Astrocyte of the cerebellum (primary cell): ENCODE measurements at places on chromosomes 12 and 14.

DNA sequence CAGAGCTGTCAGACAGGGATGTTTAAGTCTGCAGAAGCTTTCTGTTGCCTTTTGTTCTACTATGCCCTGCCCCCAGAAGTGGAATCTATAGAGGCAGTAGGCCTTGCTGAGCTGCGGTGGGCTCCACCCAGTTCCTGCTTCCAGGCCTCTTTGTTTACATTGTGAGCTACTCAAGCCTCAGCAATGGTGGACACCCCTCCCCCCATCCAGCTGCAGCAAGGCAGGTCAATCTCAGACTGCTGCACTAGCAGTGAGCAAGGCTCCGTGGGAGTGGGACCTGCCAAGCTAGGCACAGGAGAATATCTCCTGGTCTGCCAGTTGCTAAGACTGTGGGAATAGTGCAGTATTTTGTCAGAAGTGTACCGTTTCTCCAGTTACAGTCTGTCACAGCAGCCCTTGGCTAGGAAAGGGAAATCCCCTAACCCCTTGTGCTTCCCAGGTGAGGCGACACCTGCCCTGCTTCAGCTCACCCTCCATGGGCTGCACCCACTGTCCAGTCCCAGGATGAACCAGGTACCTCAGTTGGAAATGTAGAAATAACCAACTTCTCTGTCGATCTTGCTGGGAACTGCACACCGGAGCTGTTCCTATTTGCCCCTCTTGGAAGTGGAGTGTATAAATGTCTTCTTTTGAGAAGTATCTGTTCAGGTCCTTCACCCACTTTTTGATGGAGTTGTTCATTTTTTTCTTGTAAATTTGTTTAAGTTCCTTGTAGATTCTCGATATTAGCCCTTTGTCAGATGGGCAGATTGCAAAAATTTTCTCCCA is 213.5 kb upstream of the SLC38A2 start:
- DNase-seq = peak; percentile 16

GRCh38 chr12:124764451-124764850 is 99.2 kb downstream of the SCARB1 start:
- peak; percentile 78 for DNase-seq

GRCh38 chr14:61328626-61329262 is 7.4 kb downstream of the PRKCH start:
- DNase-seq = no peak

GRCh38 chr12:29695800-29696199 is 87.9 kb downstream of the TMTC1 start:
- DNase-seq = peak; percentile 19

DNA sequence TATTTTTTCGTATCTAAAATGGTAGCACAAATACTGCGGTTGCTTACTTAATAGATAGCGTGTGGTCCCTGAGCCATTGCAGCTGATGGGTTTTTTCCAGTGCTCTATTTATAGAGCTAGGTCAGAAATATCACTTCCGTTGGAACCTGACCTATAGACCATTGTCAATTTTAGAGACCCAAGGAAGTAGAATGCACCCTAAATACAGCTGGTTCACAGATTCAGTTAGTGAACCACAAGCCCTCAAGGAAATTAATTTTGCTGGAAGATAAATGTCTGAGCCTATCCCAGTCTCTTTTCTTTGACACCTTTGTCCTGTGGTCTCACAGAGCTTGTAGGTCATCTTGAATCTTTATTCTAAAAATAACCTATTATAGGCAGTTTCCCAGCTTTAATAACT is 391.0 kb downstream of the ZFP36L1 start:
- DNase-seq = no peak

DNA sequence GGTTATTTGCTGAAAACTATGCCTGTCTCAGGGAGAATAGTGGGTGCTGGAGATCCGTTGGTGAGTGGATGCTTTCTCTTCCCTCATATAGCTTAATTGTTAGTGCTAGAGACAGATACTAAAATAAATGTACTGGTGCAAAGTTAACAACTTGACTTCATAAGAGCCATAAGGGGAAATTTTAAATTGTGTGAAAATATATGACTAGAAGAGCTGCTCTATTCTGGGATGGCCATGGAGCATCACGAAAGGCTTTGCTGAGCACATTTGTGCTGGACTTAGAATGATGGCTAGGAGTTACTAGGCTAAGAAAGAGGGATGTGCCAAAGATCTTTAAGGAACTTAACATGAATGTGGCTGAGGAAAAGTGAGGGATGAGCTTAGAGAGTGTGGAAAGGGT is 668.8 kb downstream of the NRXN3 start:
- no peak for DNase-seq

DNA sequence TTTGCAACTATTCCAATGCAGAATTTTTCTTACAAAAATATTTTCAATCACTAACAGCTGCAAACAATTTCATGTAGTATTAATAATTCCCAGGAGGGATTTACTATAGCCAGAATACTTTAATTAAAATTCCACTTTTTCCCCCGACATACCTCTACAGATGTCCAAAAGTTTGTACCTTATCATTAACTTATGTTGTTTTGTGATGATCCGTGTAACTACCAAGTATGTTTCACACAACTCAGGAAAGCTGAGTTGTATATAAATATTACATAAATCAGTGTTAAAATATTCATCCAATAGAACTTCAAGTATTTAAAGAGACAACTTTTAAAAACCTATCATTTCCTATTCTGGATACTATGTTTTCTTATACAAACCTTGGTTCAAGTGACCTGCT is 2.4 kb downstream of the EPS8 start:
- no peak for DNase-seq

DNA sequence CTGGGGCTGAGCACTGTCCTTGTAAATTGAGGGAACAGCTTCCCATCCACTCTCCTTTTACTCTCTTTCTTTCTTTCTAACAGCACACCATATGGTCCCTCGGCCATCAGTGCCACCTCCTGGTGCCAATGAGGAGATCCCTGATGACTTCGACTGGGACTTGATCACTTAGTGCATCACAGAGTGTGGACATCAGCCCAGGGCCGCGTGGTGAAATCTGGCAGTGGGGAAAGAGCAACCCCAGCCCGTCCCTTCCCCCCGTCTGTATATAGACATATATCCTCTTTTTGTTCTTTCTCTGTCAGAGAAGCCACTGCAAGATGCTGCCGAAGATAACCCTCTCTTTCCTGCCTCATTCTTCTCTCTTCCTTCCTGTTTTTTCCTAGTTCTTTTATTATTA is 13.5 kb downstream of the C3AR1 start:
- DNase-seq = no peak

DNA sequence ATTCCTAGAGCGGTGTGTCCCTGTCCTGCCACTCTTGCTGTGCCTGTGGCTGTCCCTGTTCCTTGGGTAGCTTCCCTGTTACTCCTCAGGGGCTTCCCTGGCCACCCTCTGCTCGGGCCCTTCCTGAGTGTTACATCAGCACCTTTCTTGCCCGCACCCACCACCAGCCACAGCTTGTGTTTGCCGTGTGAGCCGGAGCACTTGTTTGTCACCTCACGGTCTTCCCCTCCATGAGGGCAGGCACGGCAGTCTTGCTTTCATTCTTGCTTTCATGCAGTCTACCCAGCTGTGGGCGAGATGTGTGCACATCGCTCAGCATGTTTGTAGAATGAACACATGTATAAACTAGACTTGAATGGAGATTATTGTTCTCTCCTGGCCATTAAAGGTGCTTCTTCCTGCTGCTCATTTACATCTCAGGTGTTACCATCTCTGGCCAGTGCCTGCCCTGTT is 42.0 kb downstream of the TRAF3 start:
- no peak for DNase-seq

GRCh38 chr14:64467101-64467500 is 1.8 kb downstream of the AKAP5 start:
- no peak for DNase-seq

DNA sequence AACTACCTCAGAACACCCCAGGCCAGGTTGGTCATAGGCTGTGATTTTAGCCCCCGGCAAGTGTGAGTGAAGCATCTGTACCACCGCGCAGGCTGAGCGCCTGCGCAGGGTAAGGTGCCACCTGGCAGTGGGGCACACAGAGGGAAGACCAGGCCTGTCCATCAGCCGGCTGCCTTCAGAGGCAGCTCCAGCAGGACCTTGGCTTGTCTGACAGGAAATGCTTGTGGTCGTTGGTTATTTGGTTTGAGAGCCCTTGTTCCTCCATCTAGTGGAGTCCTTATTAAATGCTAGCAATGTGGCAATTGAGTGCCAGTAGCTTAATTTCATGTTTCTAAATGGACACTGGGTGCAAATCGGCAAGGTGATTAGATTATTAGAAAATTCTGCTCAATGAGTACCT is 27.5 kb downstream of the SLC25A29 start:
- peak; percentile 44 for DNase-seq

DNA sequence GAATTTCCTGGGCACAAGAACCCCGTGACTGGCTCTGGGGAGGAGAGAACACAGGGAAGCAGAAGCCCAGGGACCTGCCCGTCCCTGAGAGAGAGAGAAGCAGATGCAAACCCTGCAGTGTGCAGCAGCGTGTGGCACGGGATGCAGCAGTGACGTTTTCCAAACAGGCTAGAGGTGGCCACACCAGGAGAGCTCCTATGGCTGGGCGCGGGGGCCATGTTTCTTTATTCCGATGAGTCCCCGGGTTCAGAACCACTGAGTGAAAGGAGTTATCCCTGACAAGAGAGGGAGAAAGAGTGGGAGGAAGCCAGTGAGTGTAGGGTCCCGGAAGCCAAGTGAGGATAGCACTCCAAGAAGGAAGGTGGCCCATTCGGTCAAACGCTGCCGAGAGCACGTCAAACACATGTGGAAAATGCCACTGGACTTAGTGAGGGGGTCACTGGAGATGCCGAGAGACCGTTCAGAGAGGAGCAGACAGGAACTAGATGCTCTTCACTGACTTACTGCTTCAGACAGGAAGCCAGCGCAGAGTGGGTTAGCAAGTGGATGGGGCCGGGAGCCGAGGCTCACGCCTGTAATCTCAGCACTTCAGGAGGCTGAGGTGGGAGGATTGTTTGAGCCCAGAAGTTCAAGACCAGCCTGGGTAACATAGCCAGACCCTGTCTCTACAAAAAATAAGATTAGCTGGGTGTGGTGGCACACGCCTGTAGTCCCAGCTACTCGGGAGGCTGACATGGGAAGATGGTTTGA is 123.0 kb downstream of the BCL11B start:
- DNase-seq = no peak

- DNase-seq = no peak
Measured at GRCh38 chr12:7934091-7934888, 1.7 kb downstream of the SLC2A3 start.

GRCh38 chr14:99141236-99141635 is 130.8 kb downstream of the BCL11B start:
- no peak for DNase-seq

GRCh38 chr12:2697057-2697800 is 97.5 kb upstream of the FKBP4 start:
- DNase-seq = no peak

DNA sequence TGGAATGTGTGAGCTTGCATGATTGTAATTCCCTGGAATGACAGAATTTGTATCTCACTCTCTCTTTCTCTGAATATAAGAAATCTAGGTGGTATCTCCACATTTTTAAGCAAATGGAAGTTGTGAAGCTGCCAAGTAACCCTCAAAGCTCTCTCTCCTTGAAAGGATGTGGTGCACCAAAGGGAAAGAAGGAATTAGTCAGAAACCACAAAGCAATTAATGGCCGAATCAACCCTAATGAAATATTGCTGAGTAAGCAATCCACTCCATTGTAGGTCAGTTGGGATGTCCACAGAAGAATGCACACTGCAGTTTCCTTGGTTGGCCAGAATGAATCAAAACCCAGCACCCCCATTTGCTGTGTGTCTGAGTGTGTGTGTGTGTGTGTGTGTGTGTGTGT is 153.5 kb downstream of the KCNA5 start:
- DNase-seq = peak; percentile 89

GRCh38 chr12:54759751-54760150 is 94.6 kb upstream of the MUCL1 start:
- DNase-seq = no peak

DNA sequence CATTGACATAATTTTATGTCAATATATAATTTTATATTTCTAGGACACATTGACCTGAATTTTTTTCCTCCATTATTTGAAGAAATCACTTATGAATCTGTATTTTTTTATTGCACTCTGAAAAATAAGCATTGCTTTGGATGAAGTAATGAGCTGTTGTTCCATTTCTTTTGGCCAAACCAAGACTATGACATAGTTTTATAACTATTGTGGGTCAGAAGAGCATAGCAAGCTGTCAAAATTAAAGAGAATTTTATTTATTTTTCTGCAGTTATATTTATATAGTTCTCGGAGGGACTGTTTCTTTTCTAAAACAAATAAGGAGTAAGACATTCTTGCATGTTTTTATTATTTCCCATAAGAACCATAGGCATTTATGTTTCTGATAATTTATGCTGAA is 8.5 kb downstream of the C12orf75 start:
- no peak for DNase-seq
